ENCODE measurements at places on chromosomes 11 and 22.

DNA sequence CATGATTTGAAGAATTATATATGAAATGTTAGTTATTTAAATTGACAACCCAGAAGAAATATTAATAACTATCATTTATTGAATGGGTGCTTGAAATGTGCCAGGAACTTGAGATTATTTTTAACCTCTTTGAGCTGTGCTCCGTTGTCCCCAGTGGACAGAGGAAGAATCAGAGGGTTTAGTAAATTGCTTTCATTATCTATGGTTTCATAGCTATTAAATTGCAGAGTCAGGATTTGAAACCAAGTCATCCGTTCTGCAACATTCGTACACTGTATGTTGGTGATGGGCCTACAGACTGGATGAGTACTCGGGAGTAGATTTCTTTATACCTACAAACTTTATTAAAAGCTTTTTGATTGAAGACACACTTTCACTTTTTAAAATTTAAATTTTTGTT lies 4.9 kb downstream of the HSD17B12 start:
- peak; percentile 5 for DNase-seq

GRCh38 chr11:1082346-1082727 lies 7.7 kb downstream of the MUC2 start:
- no peak for DNase-seq

DNA sequence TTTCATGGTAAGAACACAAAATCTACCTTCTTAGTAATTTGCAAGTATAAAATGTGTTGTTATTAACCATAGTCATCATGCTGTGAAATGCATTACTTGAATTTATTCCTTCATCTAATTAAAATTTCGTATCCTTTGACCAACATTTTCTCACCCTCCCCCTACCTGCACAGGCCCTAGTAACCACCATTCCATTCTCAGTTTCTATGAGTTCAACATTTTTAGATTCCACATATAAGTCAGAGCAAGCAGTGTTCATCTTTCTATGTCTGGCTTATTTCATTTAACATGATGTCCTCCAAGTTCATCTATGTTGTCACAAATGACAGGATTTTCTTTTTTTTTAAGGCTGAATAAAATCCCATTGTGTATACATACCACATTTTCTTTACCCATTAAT lies 43.5 kb upstream of the CCDC179 start:
- DNase-seq, result no peak

DNA sequence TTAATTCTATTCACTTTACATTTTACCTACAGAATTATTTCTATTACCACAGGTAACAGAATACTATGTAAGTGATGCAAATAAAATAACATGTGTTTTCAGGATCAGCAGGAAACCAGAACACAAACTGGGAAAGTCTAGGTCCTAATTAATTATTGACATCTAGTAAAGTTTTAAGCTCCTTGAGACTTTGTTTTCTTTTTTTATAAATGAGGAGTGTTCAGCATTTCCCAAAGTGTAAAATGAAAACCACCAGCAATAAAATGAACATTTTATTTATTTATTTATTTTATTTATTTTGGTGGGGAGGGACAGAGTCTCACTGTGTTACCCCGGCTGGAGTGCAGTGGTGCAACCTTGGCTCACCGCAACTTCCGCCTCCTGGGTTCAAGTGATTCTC lies 123.6 kb downstream of the ARHGAP42 start:
- peak; percentile 25 for DNase-seq

- no peak for DNase-seq
Observed at GRCh38 chr22:44919691-44920090, 90.1 kb downstream of the PHF21B start.

GRCh38 chr11:47488674-47489394 lies 39.9 kb upstream of the RAPSN start:
- DNase-seq, result no peak

- no peak for DNase-seq
Observed at GRCh38 chr22:28402060-28402459, 277.6 kb downstream of the TTC28 start.

DNA sequence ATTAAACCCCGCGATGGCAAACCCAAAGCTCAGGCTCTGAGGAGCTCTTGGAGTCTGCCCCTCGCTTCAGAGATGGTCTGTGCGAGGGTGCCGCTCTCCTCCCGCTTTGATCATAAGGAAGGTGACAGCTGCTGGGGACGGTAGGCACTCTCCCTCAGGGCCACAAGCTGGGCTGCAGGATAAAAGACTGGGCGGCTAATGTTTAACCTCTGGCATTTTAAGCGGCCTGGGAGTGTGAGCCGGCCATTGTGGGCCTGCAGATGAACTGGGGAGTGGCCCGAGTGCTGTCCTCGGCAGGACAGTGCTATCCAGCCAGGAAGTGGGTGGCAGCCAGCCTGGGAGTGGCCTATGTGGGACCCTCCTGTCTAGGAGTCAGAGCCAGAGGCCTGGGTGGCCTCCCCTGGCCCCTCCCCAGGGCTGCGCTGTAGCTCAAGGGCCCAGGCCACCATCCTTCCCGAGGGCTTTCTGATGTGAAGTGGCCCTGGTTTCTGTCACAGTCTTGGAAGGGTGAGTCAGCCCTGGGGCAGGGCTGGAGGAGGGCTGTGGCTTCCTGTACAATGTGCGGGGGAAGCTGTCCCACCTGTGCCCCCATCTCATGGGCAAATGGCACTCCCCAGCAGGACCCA lies 58.7 kb upstream of the PRODH start:
- peak; percentile 63 for DNase-seq

GRCh38 chr22:27797520-27798391 lies 3.8 kb downstream of the MN1 start:
- DNase-seq, result no peak

GRCh38 chr22:20624161-20624616 lies 116.8 kb downstream of the MED15 start:
- peak; percentile 20 for DNase-seq

Data from kidney tubule cell (primary cell).